ENCODE measurements at places on chromosomes 2 and 18.

- DNase-seq, result peak; percentile 51
Measured at GRCh38 chr2:206274434-206275311, at the start of gene ZDBF2. TSS of gene ZDBF2 (plus strand) at chr2:206274663. CDS start at chr2:206281850, 7,187 bp downstream.

- peak; percentile 93 for DNase-seq
Measured at GRCh38 chr18:22667616-22668422, 250.1 kb upstream of the CTAGE1 start.

- peak; percentile 23 for DNase-seq
Measured at GRCh38 chr2:236873636-236874035, 212.1 kb upstream of the COPS8 start.

GRCh38 chr2:37711831-37712230 is 40.4 kb upstream of the CDC42EP3 start:
- peak; percentile 96 for DNase-seq

DNA sequence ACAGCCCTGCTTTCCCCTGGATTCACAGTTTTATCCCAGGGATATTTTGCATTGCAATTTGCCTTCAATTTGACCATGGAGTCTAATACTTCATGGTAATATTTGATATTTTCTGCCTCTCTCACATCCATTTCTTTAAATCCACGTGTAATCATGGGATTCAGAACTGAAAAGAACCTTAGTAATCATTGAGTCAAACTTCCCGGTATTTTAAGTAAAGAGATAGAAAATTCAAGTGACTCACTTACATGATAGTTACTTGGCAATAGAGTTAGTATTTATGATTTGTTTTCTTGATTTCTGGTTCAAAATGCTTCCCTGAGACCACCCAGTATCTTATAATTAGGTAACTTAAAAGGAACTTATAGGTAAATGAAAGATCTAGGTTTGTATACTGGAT is 33.7 kb upstream of the CDC42EP3 start:
- no peak for DNase-seq

DNA sequence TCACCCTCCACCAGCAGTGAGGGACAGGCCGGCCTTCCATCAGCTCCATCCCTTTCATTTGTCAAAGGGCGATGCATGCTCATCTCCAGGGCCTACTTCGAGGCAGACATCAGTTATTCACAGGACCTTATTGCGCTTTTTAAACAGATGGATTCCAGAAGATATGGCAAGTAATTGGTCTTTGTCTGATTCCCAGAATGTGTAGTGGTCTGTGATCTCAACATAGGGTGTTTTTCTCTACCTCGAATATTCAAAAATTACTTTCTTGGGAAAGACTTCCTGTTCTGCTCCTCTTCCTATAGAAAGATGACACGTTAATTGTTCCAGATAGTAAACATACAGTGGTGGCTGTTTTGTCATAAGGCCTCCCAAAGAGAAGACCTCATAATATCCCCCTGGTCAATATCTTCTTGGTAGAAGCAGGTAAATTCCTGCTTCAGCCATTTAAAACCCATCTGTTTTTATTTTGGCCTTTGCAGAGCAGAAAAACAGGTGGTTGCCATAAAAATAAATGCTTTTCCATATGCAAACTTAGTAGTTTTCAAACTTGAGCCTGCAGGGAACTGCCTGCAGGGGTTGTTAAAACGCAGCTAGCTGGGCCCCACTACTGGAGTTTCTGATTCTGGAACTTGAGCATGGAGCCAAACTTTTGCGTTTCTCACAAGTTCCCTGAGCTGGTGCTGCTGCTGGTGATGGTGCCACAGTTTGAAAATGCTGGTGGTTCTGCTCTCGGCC is 8.2 kb downstream of the SMARCAL1 start:
- no peak for DNase-seq

DNA sequence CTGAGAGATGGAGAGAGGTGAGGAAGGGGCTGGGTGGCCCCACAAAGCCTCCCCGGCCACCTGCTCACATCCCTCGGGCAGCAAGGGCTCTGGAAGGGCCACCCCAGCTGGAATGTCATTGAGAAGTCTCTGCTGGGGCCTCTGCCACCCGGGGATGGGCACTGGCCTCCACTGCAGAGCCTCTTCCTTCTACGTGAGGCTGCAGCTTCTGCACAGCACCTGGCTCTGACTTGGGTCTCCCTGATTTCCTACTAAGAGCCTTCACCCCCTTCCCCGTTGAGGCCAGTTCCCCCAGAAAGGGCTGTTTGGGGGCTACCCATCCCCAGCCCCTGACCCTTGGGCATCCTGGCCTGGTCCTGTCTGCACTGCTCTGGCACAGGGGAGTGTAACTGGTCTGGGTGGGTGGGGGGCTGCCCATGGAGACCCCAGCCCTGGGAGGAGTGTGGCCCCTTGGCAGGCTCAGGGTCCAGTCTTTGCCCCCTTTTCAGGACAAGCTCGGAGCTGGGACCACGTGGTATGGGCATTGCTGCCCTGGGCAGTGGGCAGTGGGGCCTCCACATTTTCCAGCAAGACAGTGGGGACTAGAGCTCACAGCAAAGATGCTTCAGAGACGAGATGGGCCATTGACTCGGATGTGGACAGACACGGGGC is 5.6 kb downstream of the PDCD1 start:
- no peak for DNase-seq

- peak; percentile 56 for DNase-seq
Measured at GRCh38 chr2:187552828-187553681, 1.2 kb downstream of the TFPI start.

GRCh38 chr2:142796588-142796987 is 80.9 kb upstream of the KYNU start:
- no peak for DNase-seq

DNA sequence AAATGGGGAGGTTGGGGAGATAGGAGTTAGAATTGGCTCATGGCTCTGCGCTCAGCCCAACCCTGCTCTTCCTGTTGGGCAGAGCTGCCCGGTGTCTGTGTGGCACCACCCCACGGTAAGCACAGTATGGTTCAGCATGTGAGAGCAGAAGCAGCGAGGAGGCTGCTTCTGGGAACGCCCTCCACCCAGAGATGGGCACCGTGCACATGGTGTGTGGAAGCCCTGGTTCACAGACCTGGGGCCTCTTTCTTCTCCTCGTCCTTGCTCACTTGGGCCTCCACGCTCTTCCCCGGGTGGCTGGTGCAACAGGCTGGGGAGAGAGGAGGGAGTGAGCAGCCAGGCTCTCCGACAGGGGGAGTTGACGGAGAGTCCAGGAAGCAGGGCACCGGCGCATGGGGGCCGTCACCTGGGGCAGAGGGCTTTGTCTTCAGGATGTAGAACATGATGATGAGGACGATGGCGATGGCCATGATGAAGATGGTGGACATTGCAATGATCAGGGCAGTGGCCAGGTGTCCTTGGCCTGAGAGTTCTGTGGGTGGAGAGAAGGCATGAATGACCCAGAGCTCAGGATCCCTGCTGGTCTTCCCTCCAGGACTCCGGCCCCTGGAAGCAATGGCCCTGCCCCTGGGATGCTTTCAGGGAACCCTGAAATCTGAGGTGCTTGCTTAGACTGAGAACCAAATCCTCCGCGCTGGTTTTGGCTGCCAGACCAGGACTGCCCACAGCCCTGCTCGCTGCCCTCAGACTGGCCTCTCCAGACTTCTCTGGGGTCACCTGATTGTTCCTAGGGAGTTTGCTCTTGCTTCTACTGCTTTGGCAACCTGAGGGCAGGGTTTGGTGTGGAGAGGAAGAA is 78.3 kb downstream of the EDAR start:
- DNase-seq, result no peak

DNA sequence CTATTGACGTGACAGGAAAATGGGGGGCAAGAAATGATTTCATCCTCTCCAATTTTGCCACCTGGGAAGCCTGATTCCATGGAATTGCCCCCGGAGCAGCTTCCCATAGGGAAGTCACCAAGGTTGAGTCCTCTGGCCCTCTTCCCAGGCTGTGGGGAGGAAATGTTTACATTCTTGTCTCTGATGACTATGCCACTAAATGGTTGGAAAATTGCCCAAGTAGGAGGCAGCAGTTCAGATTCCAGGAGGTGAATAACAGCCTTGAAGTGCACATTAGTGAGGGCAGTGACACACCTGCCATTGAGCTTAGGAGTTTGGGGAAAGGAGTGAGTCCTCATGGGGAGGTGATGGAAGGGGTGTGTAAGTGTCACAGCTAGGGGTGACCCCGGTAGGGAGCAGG is 449.2 kb upstream of the DCC start:
- peak; percentile 65 for DNase-seq

- no peak for DNase-seq
Measured at GRCh38 chr2:29304399-29305060, 189.3 kb downstream of the CLIP4 start.

- DNase-seq, result no peak
Measured at GRCh38 chr2:32735348-32735747, 107.5 kb downstream of the TTC27 start.

GRCh38 chr2:63840081-63840784 is 1.5 kb upstream of the UGP2 start:
- no peak for DNase-seq

DNA sequence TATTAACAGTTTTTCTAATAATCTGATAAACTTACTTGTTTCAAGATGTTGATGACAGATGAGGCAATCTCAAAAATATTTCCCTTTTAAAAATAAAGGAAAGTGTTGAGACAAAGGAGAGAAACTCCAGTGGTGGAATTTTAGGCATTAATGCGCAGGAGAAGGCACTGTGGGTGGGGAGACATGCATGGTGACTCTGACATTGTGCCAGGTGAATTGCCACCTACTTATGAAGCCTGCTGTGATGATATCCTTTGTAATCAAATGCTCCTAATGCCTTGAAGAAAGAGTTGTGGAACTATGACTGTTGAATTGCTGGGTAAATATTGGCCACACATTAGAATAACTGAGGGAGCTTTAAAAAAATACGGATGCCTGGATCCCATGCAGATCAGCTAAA is 101.4 kb downstream of the PLA2R1 start:
- DNase-seq, result peak; percentile 49

- DNase-seq, result no peak
Measured at GRCh38 chr2:232288489-232289030, 90.0 kb upstream of the ALPP start.

GRCh38 chr2:21633015-21633414 is 509.2 kb downstream of the TDRD15 start:
- no peak for DNase-seq

DNA sequence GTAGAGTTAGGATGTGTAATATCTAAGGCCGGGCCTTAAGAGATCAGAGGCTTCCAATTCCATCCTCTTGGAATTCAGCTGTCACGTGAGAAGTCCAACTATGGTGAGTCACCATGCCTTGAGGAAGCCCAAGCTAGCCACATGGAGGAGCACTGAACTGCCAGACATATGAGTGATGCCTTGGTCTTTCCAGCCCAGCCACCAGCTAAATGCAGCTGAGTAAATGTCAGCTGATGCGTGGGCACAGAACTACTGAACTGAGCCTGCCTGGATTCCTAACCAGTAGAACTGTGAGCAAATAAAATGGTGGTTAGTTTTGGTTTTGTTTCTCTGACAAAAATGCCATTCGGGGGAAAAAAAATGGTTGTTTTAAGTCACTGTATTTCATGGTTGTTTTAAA is 153.7 kb upstream of the SERTAD2 start:
- DNase-seq, result peak; percentile 98

- no peak for DNase-seq
Measured at GRCh38 chr2:238019962-238020361, 40.8 kb upstream of the SCLY start.

DNA sequence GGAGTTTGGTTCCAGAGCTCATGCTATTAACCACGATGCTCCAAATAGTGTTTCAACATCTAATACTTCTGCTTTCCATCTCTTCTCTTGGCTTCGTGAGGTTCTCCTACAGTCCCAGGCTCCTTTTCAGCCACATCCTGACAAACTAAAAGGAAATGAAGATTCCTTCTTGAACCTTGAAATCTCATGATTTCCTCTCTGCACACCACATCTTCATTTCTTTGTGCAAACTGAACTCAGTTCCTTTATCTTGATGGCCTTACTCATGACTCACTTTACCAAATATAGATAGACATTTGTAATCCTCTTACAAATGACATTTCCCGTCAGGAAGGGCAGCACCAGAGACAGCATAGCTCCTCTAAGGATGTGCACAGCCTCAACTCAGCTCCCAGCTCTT is 50.0 kb upstream of the ITGA4 start:
- no peak for DNase-seq

GRCh38 chr2:6793371-6793770 is 72.3 kb downstream of the CMPK2 start:
- no peak for DNase-seq

DNA sequence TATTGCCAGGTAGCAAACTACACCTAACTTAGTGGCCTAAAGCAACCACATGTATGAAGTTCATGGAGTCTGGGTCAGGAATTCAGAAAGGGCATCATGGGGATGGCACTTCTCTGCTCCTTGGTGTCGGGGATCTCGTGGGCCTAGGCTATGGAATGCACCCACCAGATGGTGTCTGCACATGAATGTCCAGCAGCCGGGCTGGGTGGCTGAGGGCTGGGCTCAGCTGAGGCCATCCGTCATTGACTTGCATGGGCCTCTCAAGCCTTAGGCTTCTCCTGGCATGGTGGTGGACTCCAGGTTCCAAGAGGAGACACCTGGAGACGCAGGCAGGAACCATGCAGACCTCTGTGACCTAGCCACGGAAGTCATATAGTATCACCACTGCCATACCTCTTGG is 26.0 kb upstream of the RPL31 start:
- no peak for DNase-seq

DNA sequence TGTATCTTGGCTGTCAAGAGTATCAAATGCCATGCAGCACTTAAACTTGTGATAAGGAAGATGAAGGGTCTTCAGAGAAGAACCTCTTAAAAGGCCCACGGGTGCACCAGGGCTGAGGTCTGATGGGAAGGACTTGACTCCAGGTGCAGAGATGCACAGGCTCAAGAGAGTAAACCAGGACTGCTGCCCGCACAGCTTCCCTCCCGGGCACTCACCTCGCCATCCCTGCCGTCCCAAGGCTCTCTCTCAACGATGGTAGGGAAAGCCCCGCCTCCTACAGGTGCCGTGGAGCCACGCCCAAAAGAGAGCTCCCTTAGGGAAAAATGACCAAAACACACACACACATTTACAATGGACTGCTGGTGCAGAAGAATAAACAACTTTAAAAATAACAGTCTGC is 27.9 kb downstream of the PDIA6 start:
- no peak for DNase-seq

GRCh38 chr2:185668710-185669109 is 69.9 kb upstream of the FSIP2 start:
- DNase-seq, result peak; percentile 17

DNA sequence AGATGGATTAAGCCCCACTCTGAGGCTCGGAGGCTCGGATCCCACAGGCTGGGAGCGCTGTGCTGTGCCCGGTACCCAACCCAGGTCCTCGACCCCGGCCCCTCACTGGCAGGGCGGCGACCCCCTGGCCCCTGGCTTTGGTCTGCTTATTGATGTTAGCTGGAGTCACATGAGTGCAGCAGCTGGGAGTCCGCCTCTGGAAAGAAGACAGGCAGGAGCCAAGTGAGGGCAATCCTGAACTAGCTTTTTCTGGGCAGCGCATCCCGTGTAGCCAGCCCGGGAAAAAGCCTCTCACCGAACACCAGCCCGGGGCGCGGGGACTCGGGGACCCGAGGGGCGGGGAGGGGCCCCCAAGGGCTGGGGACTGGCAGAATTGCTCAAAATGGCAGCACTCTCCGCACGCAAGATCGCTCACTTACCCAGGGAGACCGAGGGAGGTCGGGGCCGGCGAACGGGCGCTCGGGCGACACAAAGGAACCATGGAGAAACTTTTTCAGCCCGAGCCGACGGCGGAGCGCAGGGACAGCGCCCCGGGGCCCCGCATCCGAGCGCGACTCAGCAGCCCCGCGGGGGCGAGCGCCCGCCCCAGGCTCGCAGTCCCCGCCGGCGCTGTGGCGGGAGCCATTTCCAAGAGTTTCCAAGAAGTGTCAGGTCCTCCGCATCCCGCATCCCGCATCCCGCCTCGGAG is 567 bp downstream of the TMEM200C start:
- peak; percentile 4 for DNase-seq

Measured in fibroblast of skin of scalp (primary cell).